ENCODE measurements at places on chromosomes 4 and X.

GRCh38 chr4:30920043-30920442, 199.9 kb downstream of the PCDH7 start:
- no peak for DNase-seq

GRCh38 chrX:18065956-18066355, 154.7 kb downstream of the BEND2 start:
- DNase-seq: no peak

GRCh38 chr4:7160439-7160838, 31.9 kb upstream of the SORCS2 start:
- no peak for DNase-seq

GRCh38 chr4:121936101-121936500, 15.8 kb downstream of the TRPC3 start:
- DNase-seq: no peak
